Endodermal cell (in vitro differentiated cells): ENCODE measurements at places on chromosomes 4 and X. TPM values are rescaled to one million over a fixed set of nuclear protein-coding genes. Genes with fewer than 3 reads are reported as not detected.

- H3K4me1 ChIP-seq, result peaks cover 18% of the 10 kb centered on the region
- no peaks in the 10 kb centered on the region for H3K27me3 ChIP-seq
- DNase-seq, result no peak
- H3K4me3 ChIP-seq, result no peak overlapping the region
- H3K27ac ChIP-seq, result no peak overlapping the region
Measured at GRCh38 chr4:100288161-100288560, 97.9 kb upstream of the DDIT4L start.

DNA sequence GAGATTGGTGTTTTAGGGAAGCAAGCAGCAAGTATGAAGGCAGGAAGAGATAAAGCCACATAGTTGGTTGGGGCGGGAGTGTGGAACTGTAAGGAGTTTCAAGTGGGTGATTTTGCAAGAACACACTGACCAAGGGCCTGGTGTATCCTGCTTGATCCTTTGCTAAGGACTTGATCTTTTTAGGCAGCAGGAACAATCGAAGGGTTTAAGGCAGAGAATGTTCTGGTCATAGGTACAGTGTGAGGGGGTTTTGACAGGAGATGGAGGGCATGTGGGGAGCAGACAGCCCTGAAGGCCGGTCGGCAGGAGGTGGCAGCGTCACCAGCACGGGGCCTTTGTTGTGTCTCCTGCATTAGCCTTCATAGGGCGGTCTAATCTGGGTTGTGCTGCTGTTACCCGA lies 54.7 kb downstream of the FAM193A start:
- peak overlapping the region; percentile 20 for H3K4me3 ChIP-seq
- H3K36me3 ChIP-seq, result peaks cover 3% of the 10 kb centered on the region
- H3K4me1 ChIP-seq, result peaks cover 18% of the 10 kb centered on the region

MAGEA4 gene
- not detected in 3 replicates for total RNA-seq

PABPC5 gene
- total RNA-seq, result 1.2 to 2.5 TPM (median 2.5 TPM) in 3 replicates

DNA sequence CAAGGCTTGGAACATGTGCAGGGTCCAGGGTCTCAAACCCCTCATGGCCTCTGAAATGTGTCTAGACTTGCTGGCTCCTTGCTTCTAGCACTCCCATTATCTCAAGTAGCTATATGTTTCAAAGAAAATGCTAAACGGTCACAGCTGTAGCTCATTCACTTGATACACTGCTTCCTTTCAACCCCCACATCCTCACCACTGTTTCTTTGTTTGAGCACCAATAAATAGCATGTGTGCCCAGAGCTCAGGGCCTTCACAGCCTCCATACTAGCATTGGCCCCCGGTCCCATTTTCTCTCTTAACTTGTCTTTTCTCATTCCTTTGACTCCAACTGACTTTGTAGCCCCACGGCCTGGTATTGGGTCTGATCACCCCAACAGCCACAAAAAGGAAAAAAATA lies 801.8 kb downstream of the STIM2 start:
- no peaks in the 10 kb centered on the region for H3K27me3 ChIP-seq
- no peak overlapping the region for H3K4me3 ChIP-seq
- no peaks in the 10 kb centered on the region for H3K36me3 ChIP-seq
- H3K27ac ChIP-seq, result no peak overlapping the region
- no peaks in the 10 kb centered on the region for H3K4me1 ChIP-seq

GRCh38 chr4:169151671-169152070 lies 119.1 kb downstream of the SH3RF1 start:
- H3K4me1 ChIP-seq, result peaks cover 6% of the 10 kb centered on the region
- H3K36me3 ChIP-seq, result peaks cover 91% of the 10 kb centered on the region
- H3K27me3 ChIP-seq, result no peaks in the 10 kb centered on the region
- H3K4me3 ChIP-seq, result no peak overlapping the region
- H3K27ac ChIP-seq, result no peak overlapping the region

- H3K4me3 ChIP-seq, result no peak overlapping the region
- DNase-seq, result no peak
- no peaks in the 10 kb centered on the region for H3K27me3 ChIP-seq
- H3K36me3 ChIP-seq, result no peaks in the 10 kb centered on the region
Measured at GRCh38 chrX:23773601-23774175, 9.3 kb upstream of the SAT1 start.

DNA sequence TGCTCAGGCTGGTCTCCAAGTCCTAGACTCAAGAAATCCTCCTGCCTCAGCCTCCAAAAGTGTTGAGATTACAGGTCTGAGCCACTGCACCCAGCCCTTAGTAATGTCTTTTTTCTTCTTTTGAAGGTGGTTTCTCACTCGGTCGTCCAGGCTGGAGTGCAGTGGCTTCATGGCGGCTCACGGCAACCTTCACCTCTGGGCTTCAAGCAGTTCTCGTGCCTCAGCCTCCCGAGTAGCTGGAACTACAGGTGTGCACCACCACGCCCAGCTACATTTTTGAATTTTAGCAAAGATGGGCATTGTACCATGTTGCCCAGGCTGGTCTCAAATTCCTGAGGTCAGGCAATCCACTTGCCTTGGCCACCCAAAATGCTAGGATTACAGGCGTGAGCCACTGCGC lies 32.3 kb upstream of the ASMTL start:
- H3K4me1 ChIP-seq, result no peaks in the 10 kb centered on the region
- no peak for DNase-seq
- H3K27ac ChIP-seq, result no peak overlapping the region
- H3K4me3 ChIP-seq, result no peak overlapping the region
- H3K36me3 ChIP-seq, result no peaks in the 10 kb centered on the region

CT45A3 gene
- total RNA-seq, result not detected in 2 replicates

GRCh38 chr4:17168571-17168970 lies 270.1 kb upstream of the LDB2 start:
- H3K4me3 ChIP-seq, result no peak overlapping the region
- no peaks in the 10 kb centered on the region for H3K4me1 ChIP-seq
- H3K27me3 ChIP-seq, result no peaks in the 10 kb centered on the region
- peak overlapping the region; percentile 95 for H3K27ac ChIP-seq
- no peaks in the 10 kb centered on the region for H3K36me3 ChIP-seq

MAOB gene
- 0.72 to 0.82 TPM (median 0.73 TPM) in 3 replicates for total RNA-seq
